NCI-H2029 (cell line): ENCODE measurements at places on chromosomes 6 and 20.

- peak; percentile 79 for DNase-seq
Observed at GRCh38 chr6:27894839-27895762, 17.1 kb downstream of the OR2B2 start.

DNA sequence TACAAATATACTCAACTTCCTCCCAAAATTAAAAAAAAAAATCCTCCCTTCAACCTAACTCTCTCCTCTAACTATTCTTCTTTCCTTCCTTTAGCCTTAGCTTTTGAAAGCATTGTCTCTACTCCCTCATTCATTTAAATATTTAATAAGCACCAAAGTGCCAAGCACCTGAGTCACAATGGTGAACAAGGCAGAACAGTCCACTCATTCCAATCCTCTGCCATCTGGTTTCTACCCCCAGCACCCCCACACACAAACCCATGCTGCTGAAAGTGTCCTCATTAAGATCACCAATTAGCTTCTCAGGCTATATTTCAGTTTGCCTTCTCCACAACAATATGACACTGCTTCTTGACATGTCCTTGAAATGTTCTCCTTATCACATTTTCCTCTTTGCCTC is 76.3 kb downstream of the DTNBP1 start:
- no peak for DNase-seq

GRCh38 chr6:146620655-146621054 is 21.9 kb downstream of the ADGB start:
- no peak for DNase-seq

GRCh38 chr6:168314948-168315347 is 4.6 kb downstream of the DACT2 start:
- no peak for DNase-seq

GRCh38 chr6:137259349-137259748 is 40.2 kb upstream of the IFNGR1 start:
- DNase-seq, result no peak

- no peak for DNase-seq
Observed at GRCh38 chr6:31727034-31727716, 1.9 kb downstream of the DDAH2 start.

DNA sequence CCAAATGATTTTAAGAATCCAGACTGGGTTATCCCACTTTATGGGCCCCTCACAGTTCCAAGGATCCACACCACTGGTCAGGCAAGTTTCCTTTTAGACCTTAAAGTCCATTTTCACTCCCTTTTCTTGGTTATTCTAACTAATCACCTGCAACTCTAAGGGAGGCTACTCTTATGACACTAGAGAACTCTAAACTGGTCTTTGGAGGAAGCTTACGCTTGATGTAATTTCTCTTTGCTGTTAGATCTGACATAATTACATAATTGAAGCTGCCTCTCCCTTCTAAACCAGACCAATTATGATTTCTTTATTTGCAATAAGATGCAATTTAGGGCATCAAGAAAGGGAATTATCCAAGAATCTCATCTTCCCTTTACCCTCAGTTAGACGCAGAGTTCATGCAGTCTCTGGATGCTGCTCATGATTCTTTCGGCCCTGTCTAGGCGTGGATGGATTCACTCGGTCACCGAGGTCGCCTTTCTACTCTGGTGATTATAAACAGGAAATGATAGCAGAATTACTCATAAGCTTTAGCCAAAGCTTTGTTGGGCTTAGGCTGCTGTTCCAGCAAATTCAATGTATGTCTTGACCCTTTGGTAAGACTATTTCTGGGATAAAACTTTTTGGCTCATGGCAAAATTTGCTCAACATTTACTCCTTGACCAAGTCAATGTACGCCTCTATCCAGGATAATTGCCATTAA is 166.4 kb upstream of the PRND start:
- DNase-seq, result no peak

- peak; percentile 98 for DNase-seq
Observed at GRCh38 chr6:113995634-113996033, 24.7 kb upstream of the HDAC2 start.

DNA sequence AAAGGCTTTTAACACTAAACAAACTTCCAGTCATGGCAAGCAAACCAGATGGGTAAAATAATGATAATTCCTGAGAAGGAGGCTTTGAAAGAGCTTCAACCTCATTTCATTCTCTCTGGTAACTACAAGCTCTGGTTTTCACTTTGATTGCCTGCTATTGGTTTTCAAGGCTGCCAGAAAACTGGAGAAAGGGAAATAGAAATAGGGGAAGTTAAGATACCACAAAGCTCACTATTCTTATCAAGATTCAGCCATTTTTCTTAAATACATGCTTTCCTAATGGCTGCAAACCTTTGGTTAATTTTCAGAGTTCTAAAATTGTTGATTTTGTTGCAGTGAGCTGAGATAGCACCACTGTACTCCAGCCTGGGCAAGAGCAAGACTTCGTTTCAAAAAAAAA is 42.5 kb upstream of the NELFCD start:
- DNase-seq, result no peak

DNA sequence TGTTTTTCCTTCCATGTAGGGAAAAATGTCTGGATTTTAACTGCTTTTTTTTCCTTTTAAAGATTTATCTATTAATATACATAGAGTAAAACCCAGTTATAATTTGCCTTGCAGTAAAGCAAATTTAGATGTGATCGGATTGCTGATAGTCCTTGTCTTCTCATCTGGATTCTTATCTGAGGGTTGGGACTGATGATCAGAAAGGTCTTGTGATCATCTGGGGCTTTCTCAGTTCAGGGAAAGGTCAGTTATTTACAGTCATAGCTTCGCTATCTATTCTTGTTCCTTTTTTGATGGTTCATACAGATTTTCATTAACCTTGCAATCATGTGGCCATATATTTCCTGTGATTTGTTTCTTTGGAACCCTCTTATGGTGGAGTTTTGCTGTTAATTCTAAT is 63.8 kb upstream of the CLDN20 start:
- no peak for DNase-seq

DNA sequence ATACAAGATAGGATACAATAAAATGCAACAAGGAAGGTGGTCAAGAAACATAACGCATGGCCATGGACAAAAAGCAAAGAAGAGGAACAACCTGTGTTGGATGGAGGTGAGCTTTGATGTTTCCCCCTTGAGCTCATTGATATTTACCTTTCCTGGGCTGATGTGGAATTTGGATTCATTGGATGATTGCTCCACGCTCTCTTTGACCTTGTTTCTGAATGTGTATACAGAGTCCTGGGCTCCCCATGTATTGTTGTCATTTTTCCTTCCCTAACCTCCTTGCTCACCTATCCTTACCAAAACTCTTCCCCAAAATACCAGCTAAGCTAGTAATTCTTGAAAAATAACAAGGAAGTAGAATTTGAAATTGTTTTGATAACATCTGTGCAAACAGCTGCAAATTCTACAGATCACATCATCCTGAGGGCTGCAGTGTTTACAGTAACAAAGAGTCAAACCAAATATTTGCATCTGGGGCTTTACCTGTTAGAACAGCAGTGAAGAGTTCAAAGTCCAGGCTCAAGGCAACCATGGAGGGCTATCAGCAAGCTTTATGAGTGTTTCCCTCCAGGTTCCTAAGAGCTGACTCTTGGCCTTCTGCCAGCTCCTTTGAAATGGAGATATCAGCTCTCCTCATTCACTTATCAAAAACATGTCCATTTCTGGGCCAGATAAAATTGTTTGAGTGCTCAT is 214.3 kb upstream of the MARCKS start:
- peak; percentile 99 for DNase-seq

- no peak for DNase-seq
Observed at GRCh38 chr6:7730784-7731227, 4.9 kb downstream of the BMP6 start.

- no peak for DNase-seq
Observed at GRCh38 chr20:41446456-41446855, 79.8 kb upstream of the EMILIN3 start.

GRCh38 chr6:25334793-25335192 is 55.6 kb downstream of the CARMIL1 start:
- no peak for DNase-seq

- no peak for DNase-seq
Observed at GRCh38 chr6:13655700-13656099, 40.6 kb downstream of the NOL7 start.

DNA sequence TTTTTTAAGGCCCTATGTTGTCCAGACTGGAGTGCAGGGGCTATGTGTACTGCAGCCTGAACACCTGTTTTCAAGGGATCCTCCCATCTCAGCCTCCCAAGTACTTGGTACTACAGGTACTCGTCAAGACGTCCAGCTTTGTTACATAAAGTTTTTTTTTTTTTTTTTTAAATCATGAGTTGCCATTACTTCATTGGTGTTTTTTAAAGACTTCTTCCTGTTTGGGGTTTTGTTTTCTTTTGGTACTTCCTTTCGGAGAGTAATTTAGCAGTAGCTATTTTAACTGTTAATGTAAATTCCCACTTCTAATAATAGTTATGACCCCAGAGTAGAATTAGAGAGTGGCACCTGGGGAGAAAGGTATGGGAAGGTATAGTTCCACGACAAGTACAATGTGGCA is 10.5 kb downstream of the ZNFX1 start:
- DNase-seq, result no peak
